Activated CD4-positive, CD25-positive, alpha-beta regulatory T cell (primary cell): ENCODE measurements at places on chromosomes 4 and X.
A peak's percentile ranks its signal among the peaks of the same experiment; 100 is the strongest.

DNA sequence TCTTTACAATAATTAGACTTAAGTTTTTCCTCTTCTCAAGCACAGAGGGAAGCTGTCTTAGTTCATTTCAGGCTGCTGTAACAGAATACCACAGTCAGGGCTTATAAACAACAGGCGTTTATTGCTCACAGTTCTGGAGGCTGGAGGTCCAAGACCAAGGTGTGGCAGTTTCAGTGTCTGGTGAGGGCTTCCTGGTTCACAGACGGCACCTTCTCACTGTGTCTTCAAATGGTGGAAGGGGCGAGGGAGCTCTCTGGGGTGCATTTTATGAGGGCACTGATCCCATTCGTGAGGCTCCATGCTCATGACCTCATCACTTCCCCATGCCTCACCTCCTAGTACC, 115.7 kb upstream of the MXRA5 start:
- DNase-seq: no peak

DNA sequence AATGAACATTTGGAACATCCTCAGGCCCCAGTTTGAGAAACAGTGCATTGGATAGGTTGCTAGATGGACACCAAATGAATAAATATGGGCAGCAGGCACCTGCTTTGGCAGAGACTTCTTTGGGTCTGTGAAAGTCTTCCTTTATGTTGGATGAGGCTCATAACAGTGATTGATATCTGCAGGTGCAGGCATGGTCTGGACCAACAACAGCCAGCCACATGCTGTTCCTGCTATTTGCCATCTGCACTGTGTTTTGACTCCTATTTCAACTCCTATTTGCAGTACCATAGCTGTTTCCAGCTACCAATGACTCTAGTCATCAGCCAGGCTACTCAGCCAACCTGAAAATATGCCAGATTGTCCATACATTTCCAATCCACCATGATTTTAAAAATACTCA, 60.9 kb downstream of the ANAPC4 start:
- DNase-seq: no peak

GRCh38 chr4:130563185-130563888, 1467.4 kb downstream of the C4orf33 start:
- DNase-seq: no peak

GRCh38 chr4:20754036-20754435, 53.8 kb downstream of the PACRGL start:
- DNase-seq: no peak

- no peak for DNase-seq
Observed at GRCh38 chr4:111945014-111945413, 200.2 kb upstream of the FAM241A start.

DNA sequence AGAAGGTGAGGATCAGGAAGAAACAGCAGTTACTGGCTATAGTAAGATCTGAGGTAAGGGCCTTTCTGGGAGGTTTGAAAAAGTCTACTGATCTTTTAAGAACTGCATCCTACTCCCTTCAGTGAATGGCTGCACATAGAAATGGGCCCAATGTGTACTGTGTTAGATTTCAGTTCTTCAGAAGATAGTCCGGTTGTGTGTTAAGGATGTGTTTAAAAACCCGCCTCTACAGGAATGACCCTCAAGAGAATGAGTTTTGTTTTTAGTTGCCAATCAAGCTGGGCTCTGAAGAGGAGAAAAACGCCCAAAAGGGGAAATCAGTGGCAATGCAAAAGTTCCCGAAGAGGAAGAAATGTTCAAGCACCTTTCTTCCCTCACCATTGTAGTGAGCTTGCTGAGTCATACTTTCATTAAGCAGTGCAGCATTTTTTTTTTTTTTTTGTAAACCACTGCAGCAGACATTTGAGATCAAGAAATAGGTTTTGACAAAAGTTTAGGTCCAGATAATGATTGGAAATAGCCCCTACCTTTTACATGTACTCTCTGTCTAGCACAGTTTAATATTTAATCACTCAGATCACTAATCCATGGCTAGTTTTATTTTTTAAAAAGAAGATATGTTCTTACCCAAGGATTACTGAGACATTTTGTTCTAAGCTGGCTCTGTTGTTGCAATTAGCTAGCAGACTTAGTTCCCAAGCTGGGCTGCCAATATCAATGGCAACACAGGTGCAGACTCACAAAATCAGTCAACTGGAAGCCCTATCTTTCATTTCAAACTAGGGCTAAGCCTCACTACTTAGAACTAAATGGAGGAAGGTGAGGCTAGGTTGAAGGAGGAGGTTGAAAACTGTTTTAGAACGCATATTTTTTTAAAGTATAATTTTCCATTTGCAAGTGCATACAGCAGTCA, 7.0 kb upstream of the TRPC5OS start:
- no peak for DNase-seq

DNA sequence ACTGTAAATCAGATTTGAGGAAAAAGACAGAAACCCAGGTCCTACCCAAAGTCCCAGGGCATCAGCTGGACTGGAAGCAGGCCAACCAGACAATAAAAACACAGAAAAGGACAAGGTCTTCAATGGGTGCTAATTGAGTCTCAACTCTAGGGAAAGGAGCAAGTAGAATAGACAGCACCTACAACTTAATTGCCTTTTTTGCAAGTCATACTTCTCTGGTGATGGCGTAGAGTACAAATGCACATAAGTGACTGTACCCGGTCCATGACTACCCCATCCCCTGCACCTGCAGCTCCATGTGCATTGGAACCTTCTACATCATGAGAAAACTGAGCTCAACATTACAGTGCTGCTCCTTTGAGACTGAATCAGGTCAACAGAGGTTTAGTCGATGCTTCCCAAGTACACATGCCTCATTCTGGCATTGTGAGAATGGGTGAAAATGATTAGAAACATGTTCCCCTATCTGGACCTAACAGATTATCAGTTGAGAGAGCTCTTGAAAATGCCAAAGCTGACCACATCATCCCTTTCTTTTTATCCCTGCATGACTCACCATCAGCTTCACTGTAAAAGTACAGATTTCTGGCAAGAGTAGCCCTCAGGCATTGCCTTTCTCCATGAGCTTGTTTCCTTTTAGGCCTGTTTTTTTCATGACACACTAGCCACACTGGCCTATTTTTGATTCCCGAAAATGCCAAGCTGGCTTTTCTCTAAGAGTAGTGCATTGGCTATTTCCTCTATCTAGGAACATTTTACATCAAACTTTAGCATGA, 298.3 kb downstream of the HS3ST1 start:
- DNase-seq: no peak

DNA sequence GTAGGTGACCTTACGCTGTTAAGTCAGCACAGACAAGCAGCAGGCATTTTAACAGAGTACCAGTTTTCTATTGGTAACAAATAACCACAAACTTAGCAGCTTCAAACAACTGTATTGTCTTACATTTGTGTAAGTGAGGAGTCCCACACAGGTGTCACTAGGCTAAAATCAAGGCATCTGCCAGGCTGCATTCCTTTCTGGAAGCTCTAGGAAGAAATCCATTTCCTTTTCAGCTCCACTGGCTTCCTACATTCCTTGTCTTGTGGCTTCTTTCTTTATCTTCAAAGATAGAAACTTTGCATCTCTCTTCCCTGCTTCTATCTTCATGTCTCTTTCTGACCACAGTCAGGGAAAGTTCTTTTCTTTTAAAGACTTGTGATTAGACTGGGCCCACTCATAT, 139.9 kb downstream of the TMEM144 start:
- no peak for DNase-seq

- DNase-seq: no peak
Observed at GRCh38 chr4:113759696-113760093, 1.8 kb downstream of the CAMK2D start.

GRCh38 chrX:49190821-49191573, 4.8 kb upstream of the PRICKLE3 start:
- peak; percentile 49 for DNase-seq

- DNase-seq: no peak
Observed at GRCh38 chr4:156933633-156934258, 37.9 kb downstream of the PDGFC start.
